Activated naive CD8-positive, alpha-beta T cell treated with anti-CD3 and anti-CD28 coated beads, Interleukin-2, amount 10 ng/mL, durations not matched to agents 7 days and 5 days (primary cell): ENCODE measurements at places on chromosomes 4 and X.

DNA sequence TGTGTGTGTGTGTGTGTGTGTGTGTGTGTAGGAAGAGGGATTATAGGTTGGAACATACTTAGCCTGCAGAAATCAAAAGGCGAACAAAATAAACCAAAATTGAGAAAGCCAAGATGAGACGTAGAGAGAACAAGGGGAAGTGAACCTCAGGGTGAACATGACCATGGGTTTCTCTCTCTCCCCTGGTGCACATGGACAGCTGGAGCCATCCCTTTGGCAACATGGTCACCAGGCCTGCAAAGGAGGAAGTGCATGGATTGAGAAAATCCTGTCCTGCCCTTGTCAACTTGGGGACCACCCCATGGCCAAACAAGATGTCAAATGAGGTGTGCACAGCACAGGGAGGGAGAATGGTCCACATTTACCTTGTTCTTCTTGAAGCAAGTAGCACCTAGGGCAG, 23.1 kb downstream of the LGI2 start:
- no peak for DNase-seq

DNA sequence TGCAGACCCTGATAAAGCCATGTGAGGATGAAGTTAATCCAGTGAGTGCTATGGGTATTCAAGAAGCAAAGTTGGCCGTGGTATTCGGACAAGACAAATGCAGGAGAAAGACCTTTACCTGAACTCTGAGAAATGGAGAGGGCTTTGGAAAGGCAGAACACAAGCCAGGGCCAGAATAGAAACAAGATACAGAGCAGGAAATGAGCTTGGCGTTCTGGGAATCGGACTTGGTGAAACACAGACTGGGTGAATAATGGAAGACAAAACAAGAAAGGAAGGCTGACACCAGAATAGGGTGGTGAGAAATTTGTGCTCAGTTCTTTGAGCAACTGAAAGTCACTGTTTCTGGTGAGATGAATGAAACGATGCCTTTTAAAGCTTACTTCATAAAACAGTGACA, 83.3 kb downstream of the VEGFC start:
- no peak for DNase-seq

- no peak for DNase-seq
Observed at GRCh38 chrX:13472975-13473374, 96.4 kb upstream of the EGFL6 start.

- peak; percentile 86 for DNase-seq
Observed at GRCh38 chr4:1410491-1411325, 4.5 kb upstream of the NKX1-1 start.

- no peak for DNase-seq
Observed at GRCh38 chrX:39022106-39022505, 220.8 kb downstream of the MID1IP1 start.

GRCh38 chr4:71186566-71187403, 152.0 kb upstream of the SLC4A4 start:
- peak; percentile 67 for DNase-seq

DNA sequence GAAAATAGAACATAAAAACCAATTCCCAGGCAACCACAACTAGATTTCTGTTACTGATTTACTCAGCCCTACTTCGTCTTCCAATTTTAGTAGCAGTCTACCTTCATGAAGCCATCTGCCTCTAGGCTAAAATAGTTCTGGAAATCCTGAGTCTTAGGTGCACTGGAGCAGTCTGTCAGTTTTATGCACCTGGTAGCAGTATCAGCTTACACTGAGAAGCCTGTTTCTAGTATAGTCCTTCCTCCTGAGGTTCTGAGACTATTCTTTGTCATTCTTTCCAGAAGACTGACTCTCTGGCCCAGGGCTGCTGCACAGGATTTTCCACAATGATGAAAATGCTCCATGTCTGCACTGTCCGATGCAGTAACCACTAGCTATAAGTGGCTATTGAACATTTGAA, 16.9 kb upstream of the HPRT1 start:
- DNase-seq: no peak

- DNase-seq: no peak
Observed at GRCh38 chrX:9646471-9647224, 119.0 kb downstream of the GPR143 start.

- DNase-seq: no peak
Observed at GRCh38 chr4:41095973-41096372, 118.4 kb downstream of the APBB2 start.
